ENCODE measurements at places on chromosomes 4 and X.

DNA sequence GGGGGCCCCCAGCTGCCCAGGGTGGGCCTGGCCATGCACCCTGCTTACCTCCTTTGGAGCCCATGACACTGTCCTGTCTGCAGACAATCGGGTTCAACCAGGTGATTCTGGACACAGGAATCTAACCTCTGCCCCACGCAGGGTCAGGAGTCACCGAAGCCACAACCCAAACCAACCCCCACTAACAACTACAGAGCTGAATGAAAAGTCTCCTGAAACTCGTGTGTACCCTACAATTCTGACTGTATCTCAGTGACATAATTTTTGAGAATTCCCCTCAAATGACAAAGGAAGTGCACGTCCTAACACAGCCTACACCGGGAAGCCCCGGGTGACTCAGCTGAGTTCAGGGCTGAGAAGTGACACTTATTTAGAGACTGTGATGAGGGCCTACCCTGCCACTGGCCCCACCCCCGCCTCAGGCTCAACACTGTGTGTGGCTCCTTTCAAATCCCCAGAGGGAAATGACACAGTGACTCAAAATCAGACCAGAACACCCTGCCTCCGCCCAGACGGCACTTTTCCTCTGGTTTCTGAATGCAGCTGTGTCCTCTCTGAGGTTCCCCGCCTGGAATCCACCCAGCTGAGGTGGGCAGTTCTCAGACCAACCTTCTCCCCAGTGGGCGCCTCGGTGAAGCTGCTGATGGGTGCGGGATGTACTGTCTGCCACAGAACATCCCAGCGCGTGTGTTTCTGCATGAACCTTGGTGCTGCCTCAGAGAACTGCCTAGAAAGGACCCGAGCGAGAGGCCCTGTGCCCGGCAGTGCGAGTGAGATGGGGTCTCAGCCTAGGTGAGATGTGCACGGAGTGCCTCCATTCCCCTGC lies 9.9 kb downstream of the TNIP2 start:
- peak; percentile 86 for DNase-seq

DNA sequence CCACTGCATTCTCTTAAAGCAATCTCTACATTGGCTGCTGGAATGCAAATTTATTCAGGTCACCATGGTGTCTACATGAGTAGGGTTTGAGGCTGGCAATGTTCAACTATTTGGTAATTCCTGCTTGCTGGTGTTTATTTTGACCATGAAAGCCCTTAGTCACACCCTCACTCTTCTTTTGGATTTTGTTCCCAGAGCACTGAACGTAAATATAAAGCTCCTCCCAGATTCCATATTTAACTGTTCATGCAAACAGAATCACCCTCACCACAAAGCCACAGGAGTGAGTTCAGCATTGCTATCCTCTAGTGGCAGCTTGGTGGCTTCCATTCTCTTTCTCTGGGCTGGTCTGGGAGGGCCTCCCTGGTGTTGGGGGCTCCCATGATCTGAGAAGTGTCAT lies 82.8 kb downstream of the LNX1 start:
- DNase-seq, result no peak

- DNase-seq, result no peak
These were observed 7.6 kb downstream of the FABP2 start for GRCh38 chr4:119314356-119314755.

- DNase-seq, result no peak
These were observed 557 bp upstream of the USP38 start for GRCh38 chr4:143184217-143184502.

- DNase-seq, result no peak
These were observed 3.9 kb upstream of the CTAG2 start for GRCh38 chrX:154657226-154657805.

GRCh38 chr4:40923316-40924095 lies 173.8 kb downstream of the NSUN7 start:
- no peak for DNase-seq

- no peak for DNase-seq
These were observed 58.6 kb upstream of the DCTD start for GRCh38 chr4:182975806-182976205.

GRCh38 chr4:7937006-7937405 lies 2.7 kb downstream of the AFAP1 start:
- DNase-seq, result no peak

DNA sequence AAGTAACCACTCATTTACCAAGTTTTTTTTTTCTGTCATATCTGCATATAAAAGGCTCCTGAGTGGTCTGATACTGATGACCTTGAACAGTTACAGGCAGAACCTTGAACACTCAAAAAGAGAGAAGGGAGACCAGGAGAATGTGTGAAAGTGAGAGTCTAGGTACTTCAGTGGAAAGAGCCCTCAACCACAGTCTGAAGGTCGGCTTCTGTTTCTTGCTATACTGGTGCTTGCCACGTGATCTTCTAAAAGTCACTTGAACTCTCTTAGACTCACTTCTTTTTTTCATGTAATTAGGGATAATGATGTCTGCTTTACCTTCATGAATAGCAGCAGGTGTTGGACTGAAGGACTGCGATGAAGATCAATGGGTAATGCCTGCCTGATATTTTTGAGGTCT lies 22.8 kb downstream of the GABRB1 start:
- no peak for DNase-seq

- no peak for DNase-seq
These were observed 335.1 kb downstream of the ANK2 start for GRCh38 chr4:113384600-113384999.

- no peak for DNase-seq
These were observed 1235.5 kb upstream of the TENM3 start for GRCh38 chr4:181007751-181008150.

DNA sequence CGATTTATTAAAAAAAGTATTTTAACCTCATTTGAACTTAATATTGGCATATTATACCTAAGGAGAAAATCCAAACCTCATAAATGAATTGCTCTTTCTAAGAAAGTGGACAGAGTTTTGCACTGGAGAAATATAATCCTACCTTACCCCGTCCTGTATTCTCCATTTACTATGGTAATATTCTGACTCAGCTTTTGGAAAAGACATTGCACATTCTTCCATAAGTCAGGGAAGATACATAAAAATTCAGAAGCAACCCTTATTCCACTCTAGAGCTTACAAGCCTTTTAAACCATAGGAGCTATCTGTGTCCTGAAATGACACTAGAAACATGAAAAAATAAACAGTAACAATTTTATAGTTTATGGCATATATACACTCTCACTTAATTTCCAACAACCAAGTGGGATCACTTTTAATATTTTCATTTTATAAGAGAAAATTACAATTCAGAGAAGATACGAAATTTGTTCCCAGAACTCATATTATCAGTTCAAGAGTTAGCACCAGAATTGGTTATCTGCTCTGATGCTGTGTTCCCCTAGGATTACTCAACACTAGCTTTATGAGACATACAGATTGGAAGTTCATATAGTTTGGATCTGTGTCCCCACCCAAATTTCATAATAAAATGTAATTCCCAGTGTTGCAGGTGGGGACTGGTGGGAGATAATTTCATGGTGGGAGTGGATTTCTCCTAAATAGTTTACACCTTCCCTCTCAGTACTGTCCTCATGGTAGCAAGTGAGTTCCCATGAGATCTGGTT lies 359.4 kb downstream of the ARAP2 start:
- DNase-seq, result no peak

GRCh38 chr4:6109842-6110560 lies 90.3 kb downstream of the JAKMIP1 start:
- no peak for DNase-seq

DNA sequence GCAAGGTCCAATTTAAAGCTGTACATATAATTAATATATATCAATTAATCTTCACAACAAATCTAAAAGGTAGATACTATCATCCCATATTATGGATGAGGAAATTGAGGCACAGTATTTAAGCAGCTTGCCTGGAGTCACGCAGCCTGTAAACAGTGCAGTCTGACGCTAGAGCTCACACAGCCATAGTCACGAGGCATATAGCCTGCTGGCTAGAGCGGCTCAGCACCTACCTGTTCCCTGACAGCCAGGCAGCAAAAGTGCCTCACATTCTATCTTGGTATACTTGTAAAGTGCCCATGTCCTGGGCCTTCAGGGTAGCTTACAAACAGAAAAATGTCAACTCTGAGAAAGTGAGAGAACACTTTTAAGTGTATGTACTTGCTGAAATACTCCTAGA lies 222.6 kb upstream of the NEIL3 start:
- DNase-seq, result no peak

GRCh38 chrX:25650216-25650820 lies 487.8 kb upstream of the MAGEB18 start:
- no peak for DNase-seq

DNA sequence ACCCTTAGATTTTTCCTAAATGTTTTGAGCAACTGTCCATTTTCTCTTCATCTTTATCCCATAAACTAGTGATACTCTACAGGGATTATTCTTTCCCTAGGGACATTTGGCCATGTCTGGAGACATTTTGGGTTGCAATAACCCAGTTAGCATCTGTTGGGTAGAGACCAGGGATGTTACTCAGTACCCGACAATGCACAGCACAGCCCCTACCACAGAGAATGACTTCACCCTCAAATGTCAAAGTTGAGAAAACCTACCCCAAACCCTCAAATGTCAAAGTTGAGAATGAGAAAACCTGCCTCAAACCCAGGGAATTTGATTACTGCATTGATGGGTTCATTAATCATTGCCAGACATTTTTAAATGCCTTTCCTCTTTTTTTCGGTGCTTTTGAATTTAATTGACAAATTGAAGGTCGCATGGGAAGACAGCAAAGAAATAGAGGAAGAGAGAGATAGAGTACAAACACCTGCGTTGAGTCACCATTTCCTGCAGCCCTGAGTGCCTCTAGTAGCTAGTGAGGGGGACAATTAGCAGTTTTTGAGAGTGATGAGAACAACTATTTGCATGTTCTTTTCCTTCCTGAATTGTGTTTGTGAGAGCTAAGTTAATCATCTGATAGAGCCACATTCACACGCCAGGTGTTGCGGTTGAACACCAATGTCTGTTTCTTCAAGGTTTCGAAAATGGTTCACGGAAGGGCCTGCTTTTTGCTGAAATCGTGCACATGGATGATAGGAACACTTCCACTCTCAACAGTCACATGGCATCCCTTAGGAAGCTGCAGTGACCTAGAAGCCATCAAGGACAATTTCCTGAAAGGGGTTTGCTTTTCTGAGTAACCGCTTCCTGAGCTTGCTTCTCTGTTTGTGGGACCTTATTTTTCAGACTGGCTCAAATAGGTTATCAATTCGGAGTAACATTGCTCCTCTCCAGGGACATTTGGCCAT lies 203.9 kb upstream of the VCX3A start:
- no peak for DNase-seq
